Activated T-cell treated with anti-CD3 and anti-CD28 coated beads for 48 hours (primary cell): ENCODE measurements at places on chromosomes 4 and X.

GRCh38 chrX:48059296-48059639, 12.2 kb downstream of the ZNF630 start:
- no peak for DNase-seq

- peak; percentile 91 for DNase-seq
These were observed at the start of gene MCUB for GRCh38 chr4:109559983-109560686. Gene MCUB, plus strand, starts transcription at chr4:109560246. Its CDS starts 92 bp downstream, at chr4:109560338.

DNA sequence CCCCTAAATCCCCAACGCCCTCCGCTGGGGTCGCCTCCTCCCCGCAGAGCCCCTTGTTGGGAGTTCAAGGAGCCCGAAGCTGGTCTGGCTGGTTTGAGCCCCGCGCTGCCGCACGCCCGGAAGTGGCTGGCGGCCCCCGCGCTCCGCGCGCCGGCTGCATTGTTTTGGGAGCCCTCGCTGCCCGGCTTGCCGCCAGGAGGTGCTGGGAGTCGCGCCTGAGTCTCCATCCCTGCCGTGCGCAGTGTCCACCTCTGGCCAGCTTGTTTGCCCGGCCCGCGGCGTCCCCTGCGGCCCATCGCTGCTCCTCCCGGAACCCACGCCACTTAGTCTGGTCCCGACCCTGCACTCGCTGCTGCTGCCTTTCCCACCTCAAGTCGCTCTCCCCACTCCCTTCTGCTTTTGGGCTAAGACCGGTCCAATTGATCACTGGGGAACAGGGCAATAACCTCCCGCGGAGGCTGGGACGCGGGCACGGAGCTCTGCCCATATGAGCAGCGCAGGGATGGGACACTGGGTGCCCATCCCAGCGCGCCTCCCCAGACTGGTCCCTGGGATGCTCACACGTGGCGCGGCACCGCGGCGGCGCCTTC, 2.2 kb upstream of the SFRP2 start:
- DNase-seq, result peak; percentile 52

DNA sequence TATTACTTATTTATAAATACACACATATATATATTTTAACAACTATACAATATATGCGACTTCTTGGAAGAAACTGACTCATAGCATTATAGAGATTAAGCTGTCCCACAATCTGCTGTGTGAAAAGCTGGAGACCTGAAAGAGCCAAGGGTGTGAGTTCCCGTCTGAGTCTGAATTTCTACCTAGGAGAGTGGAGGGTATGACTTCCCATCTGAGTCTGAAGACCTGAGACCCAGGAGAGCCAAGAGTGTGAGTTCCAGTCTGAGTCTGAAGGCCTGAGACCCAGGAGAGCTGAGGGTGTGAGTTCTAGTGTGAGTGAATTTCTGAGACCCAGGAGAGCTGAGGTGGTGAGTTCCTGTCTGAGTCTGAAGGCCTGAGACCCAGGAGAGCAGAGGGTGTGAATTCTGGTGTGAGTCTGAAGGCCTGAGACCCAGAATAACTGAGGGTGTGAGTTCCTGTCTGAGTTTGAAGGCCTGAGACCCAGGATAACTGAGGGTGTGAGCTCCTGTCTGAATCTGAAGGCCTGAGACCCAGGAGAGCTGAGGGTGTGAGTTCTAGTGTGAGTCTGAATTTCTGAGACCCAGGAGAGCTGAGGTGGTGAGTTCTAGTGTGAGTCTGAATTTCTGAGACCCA, 8.9 kb upstream of the P2RY8 start:
- no peak for DNase-seq

GRCh38 chrX:108148524-108148923, 56.9 kb downstream of the ATG4A start:
- DNase-seq, result no peak

GRCh38 chr4:138999666-139000065, 15.9 kb upstream of the NOCT start:
- no peak for DNase-seq

DNA sequence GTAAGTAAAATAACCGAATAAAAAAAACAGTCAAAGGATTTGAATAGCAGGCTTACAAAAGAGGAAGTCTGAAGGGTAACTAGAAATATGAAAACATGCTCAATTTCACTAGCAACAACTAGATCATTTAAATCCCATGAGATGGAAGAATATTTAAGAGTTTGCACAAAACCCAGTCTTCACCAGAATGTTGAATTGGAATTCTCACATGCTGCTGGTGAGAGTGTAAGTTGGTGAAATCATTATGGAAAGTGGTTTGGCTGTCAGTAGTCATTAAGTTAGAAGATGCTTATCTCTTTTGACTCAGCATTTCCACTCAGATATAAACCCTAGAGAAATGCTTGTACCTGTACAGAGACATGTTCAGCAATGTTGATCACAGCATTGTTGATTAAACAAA, 110.1 kb downstream of the PGRMC2 start:
- no peak for DNase-seq

- no peak for DNase-seq
These were observed 129.4 kb upstream of the SH3RF1 start for GRCh38 chr4:169399976-169400767.
